ENCODE measurements at places on chromosomes 2 and 18.

DNA sequence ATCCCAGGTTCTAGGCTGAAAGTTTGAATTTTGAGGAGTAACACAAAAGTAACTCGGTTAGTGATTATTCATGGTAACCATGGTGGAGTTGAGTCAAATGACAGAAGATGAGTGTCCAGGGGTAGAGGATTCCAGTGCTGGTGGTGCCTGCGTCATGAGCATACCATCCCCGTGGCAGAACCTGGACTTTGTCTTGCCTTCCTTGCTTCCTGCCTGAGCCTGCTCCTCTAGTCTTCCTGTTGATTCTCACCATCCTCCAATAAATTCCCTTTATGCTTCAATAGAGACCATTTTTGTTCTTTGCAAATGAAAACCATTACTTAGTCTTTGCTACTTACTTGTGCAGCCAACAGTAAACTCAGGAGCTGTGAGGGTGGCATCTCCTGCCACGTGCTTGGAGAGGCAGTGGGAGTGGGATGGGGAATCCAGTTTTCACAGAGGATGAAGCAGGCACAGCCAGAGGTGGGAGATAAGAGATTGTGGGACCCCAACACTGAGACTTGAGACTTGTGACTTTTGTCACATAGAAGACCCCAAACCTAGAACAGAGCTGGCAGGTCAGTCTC lies 4.1 kb upstream of the YES1 start:
- DNase-seq: no peak

DNA sequence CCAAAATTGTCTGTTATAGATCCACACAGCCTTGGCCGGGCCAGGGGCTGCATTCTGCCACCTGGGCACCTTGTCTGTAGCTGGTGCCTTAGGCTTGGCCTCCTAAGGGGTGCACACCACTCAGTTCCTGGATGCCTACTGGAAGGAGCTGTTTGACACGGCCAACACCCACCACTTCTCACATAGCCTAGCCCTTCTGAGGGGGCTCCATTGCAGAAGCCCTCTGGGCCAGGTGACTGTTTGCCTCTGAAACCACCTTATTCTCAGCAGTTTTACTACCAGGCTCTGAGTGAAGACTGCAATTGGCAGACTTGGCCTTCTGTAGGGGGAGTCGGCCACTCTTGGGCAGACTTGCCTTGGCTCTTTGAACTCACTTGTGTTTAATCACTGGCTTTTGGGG lies 39.5 kb downstream of the EPHA4 start:
- DNase-seq: no peak

GRCh38 chr18:48992133-48992532 lies 41.4 kb upstream of the SMAD7 start:
- no peak for DNase-seq

GRCh38 chr2:121860033-121860757 lies 104.7 kb downstream of the TSN start:
- DNase-seq: no peak

GRCh38 chr2:19785447-19785846 lies 116.3 kb downstream of the TTC32 start:
- no peak for DNase-seq

GRCh38 chr2:239495791-239496233 lies 95.0 kb upstream of the HDAC4 start:
- no peak for DNase-seq

GRCh38 chr2:65199891-65200290 lies 27.7 kb upstream of the ACTR2 start:
- DNase-seq: no peak

GRCh38 chr2:58899692-58900091 lies 658.6 kb upstream of the FANCL start:
- no peak for DNase-seq

DNA sequence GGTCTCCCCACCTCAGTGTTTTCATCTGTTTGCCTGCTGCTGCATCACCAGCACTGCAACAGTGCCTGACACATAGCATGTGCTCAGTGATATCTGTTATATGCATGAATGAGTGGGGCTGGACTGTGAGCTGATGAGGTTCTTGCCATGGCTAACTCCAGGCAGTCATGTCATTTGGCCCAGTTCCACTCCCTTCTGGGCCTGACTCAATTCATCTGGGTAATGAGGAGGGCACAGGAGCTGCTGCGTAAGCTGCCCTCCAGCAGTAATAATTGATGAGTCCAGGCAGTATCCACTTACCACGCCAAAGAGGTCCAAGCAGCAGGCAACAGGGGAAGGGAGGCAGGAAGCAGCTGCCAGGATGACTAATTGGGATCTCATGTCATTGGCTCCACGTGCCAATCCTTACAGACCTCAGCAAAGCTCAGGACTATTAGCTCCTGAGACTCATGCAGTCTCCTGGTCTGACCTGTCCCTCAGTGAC lies 34.1 kb upstream of the MAT2A start:
- DNase-seq: no peak

- no peak for DNase-seq
Observed at GRCh38 chr18:76274468-76275289, 220.4 kb downstream of the ZNF516 start.

- no peak for DNase-seq
Observed at GRCh38 chr2:148675708-148676107, 31.2 kb downstream of the EPC2 start.

DNA sequence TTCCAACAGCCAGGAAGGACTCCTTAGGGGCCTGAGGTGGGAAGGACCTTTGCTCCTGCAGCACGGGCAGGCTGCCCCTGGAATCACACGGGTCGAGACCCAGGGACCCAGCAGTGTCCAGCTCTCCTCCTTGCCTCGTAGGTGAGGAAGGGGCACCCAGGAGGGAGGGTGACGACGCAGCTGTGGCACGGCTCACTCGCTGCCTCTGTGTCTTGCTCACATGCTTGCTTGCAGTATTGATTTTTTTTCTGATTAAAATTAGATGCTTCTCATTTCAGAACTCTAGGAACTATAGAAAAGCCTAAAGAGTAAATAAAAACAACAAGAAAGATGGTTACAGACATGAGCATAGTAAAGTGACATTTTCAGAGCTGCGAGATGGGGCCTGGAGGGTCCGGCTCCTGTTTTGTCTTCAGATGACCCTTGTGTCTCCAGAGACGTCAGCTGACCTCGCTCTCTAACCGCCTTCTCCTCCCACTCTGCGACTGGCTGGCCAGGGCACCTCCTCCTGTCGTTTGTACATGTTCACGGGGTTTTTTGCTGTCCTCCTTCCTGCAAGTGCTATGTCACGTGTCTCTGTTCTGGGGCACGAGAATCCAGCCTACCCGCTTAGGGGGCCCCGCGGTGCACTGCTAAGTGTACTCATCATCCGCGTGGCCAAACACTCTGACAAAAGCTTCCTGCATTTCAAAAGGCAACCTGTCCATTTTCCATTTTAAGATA lies 65.7 kb upstream of the ZNF236 start:
- DNase-seq: no peak

DNA sequence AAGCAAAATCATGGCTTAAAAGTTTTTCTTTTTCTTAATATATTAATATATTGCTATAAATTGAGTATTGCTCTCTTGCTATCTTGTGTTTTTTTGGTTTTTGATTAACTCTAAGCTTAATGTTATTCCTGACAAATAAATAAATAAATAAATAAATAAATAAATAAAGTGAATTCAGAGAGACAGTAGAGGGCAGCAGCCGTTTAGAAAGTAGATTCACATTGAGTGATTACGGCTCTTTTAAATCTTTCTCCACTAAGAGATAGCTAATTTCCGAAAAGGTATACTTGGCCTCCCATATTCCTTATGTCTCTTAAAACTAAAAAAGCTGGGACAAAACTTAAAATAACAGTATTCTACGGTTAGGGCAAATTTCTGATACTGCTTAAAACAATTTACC lies 34.3 kb downstream of the MSH2 start:
- no peak for DNase-seq

- DNase-seq: no peak
Observed at GRCh38 chr2:151905963-151906632, 77.9 kb upstream of the ARL5A start.

GRCh38 chr2:46538393-46538792 lies 59.0 kb downstream of the TMEM247 start:
- DNase-seq: no peak

DNA sequence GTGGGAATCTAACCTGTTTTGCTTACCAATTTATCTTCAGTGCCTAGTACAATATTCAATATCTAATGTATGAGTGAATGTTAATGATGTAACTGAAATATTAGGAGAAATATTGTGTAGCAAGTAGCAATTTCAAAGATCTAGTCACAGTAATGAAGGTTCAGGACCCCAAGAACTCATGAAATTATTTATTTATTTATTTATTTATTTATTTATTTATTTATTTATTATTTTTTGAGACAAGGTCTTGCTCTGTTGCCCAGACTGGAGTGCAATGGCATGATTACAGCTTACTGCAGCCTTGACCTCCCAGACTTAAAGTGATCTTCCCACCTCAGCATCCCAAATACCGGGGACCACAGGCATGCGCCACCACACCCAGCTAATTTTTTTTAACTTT lies 126.9 kb downstream of the KCNJ3 start:
- DNase-seq: no peak

DNA sequence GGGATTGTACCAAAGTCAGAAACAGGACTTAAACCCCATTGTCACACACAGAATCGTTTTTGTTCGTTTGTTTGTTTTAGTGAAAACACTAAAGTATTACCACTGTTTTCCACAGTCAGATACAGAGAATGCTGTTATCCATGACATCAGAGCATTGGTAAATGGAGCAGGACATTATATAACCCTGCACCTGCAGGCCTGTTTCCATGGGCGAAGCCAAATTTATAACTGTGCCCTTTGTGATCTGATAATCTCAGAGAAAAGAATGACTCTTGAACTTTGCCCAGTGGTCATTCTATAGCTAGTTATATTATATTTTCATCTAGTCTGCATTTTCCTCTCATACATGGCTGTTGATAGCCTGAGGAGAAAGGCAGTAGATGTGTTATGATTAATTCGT lies 217.6 kb downstream of the TMEM182 start:
- no peak for DNase-seq

GRCh38 chr2:212998626-212999359 lies 152.6 kb downstream of the IKZF2 start:
- DNase-seq: no peak

DNA sequence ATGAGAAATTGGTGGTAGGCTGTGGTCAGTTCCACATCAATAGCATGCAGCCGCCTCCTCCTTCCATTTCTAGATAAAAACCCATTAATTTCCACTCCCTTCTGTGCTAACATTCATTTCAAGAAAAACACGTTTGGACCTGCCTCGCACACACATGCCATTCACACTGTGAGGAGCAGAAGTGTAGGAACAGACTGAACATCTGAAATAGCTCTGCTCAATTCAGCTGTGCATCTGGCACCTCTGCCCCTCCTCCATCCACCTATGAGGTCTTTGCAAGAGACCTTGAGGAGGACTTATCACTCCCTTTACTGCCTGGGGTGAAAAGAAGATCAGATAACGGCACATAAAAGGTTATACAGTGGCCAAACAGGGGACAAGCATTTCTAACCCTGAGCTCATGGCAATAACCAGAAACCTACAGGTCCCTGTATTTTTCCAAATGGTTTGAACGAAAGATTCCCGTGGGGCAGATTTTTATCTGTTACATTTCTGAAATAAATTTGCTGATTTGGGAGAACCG lies 30.8 kb upstream of the LRP2 start:
- DNase-seq: no peak

GRCh38 chr18:48862678-48863270 lies 88.0 kb downstream of the SMAD7 start:
- DNase-seq: no peak

GRCh38 chr18:63102941-63103744 lies 216.4 kb downstream of the BCL2 start:
- no peak for DNase-seq

DNA sequence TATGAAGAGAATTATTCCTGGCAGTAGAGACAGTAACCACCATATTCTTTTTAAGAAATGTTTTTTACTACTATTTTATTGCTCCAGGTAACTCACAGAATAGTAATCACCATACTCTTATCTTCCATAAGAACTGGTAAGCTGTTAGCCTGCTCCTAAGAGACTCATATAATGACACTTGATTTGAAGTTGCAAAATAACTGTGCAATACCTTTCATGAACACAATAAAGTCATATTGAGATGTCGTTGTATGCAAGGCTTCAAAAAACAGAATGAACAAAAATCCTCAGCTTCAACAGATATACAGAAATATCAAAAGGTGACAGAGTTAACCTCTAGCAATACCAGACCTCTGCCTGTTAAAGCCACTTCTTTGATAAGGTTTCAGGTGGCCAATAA lies 360.1 kb downstream of the NBAS start:
- no peak for DNase-seq

DNA sequence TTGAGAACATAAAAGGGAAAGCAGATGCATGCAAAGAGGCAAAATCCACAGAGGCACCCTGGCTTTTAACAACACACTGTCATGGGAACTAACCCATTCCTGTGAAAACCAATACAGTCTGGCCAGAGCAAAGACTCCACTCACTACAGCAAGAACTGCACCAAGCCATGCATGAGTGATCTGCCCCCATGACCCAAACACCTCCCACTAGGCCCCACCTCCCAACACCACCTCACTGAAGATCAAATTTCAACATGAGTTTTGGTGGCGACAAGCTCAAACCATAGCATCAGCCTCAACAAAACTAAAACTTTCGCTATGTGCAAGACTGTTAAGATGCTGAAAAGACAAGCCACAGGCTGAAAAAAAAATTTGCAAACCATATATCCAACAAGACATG lies 162.8 kb downstream of the SMAD2 start:
- no peak for DNase-seq
